ENCODE measurements at places on chromosomes 13 and 19. TPM values are rescaled to one million over a fixed set of nuclear protein-coding genes. Genes with fewer than 3 reads are reported as not detected.

DNA sequence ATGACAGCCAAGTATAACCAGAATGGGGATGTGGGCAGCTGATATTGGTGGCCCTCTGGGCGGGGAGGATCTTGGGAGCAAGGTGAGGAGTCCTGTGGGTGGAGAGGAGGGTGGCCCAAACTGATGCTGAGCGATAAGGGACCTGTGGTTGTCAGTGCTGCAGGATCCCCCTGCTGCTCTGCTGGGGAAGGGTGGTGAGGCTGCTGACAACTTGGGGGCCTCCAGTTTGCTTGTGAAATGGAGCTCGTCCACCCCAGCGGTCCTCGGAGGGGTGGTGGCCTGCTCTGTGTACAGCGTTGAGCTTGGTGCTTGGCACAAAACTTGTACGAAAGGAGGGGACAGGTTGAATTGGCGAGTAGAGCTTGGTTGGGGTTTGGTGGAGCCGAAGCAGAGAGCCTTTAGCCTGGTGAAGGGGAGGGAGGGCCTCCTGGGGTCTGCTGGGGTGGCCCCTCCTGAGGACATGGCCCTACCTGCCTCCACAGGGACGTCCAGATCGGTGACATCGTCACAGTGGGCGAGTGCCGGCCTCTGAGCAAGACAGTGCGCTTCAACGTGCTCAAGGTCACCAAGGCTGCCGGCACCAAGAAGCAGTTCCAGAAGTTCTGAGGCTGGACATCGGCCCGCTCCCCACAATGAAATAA is 2.9 kb downstream of the RPS11 start:
- no peak for DNase-seq

- no peak for DNase-seq
Measured at GRCh38 chr19:45901432-45901911, 941 bp downstream of the MYPOP start.

DNA sequence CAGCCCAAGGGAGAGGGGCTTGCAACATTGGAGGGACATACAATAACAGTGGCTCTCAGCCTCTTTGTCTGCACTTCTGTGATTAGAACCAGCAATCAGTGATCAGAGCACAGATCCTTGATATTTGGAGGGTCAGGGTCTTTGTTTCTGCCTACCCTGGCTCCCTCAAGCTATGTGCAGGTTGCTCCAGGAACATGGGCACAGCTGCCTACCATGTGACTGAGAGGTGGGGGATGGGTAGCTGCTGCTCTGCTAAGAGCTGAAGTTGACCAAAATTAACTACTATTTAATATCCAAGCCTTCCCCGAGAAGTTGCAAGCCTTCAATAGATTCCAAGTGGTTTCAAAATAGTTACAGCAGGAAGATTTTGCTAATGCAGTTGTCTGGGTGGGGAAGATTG is 202.6 kb downstream of the ZIC5 start:
- DNase-seq = no peak

PTGER1 gene
- polyA plus RNA-seq = 1.6 TPM

GRCh38 chr19:31349160-31349881 is at the start of gene TSHZ3:
Gene TSHZ3 (minus strand): TSS chr19:31349436. CDS start chr19:31349219, 217 bp downstream.
- no peak for DNase-seq

DNA sequence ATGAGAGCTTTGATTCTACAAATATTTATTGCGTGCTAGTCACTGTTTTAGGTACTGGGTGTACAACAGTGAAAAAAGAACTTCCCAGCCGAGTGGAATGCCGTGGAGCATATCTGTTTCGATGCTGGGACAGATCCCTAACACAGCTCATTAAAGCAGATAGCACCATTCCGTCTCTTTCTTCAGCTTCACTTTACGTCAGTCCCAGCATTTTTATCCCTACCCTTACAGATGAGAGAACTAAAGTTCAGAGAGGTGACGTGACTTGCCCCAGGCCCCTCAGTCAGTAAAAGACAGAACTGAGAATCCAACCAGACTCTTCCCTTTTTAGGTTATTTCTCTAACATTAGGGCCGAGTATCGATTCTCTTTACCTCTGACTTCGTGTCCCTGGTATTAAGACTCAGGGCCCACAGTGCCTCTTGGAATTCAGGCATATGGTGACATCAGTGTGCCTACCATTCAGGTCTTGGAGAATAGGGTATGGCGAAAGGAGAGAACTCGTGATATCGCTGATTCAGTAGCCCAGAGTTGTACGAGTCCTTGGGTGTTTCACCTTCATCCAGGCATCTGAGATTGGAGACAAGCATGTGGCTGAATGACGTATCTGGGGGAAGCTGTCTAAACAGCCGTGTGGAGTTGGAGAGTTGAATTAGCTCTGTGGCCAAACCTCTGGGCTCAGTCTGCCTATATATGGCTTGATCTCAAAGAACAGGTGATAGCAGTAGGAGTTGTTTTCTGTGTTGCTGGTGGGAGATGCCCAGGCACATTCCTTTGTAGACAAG is 27.1 kb downstream of the ACTN4 start:
- no peak for DNase-seq

PCSK4 gene
- polyA plus RNA-seq = 11.4 TPM

DNA sequence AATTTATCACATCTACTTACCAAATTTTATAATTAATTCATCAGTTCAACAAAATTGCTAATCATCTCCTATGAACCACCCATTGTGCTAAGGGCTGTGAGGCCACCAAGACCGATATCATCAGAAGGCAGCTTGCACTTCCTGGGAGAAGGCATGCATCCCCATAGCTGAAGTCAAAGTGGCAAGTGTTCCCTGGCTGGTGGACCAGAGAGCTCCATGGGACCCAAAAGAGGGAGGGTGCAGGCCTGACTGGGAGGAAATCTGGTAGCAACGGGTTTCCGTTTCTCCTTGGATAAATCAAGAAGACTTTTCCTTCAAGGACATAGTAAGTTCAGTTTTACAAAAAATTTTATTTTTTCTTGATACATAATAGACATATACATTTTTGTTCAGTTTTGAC is 325.2 kb downstream of the FGF9 start:
- DNase-seq = no peak

- no peak for DNase-seq
Measured at GRCh38 chr19:19463348-19464117, 51.8 kb downstream of the TSSK6 start.
